NCI-H510A treated with DMSO at 0.1 percent for 48 hours (cell line): ENCODE measurements at places on chromosomes 3 and 15.

DNA sequence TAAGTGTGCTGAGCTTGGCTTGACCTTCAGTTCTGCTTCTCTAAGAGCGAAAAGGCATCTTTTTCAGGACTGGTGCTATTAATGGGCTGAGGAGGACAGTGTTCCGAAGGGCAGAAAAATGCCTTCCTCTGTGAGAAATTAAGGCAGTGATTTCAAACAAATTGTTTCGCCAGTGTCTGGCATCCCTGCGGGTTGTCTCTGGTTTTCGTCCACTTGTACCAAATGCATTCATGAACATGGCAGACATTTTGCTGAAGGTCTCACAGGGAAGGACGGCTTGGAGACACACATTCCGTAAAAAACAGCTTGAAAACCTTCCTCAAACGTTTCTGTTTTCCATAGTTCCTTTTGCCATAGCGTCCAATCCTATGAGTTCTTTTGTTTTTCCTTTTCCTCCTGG lies 57.1 kb downstream of the CEMIP start:
- DNase-seq = no peak

DNA sequence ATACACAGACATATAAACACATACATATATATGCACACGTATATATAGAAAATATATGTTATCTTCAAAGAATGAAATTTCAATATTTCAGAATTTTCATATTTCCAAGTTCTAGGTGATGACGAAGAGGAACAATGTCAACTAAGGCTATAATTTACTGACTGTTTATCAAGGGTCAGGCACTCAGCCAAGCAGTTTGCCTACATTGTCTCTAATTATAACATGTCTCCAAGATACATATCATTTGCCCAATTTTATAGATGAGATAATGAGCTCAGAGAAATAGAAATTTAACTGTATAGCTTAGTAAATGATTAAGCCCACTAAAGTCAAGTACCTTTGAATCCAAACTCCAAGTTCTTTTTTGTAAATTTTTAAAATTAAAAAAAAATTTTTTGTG lies 99.9 kb upstream of the PLSCR4 start:
- DNase-seq = no peak

DNA sequence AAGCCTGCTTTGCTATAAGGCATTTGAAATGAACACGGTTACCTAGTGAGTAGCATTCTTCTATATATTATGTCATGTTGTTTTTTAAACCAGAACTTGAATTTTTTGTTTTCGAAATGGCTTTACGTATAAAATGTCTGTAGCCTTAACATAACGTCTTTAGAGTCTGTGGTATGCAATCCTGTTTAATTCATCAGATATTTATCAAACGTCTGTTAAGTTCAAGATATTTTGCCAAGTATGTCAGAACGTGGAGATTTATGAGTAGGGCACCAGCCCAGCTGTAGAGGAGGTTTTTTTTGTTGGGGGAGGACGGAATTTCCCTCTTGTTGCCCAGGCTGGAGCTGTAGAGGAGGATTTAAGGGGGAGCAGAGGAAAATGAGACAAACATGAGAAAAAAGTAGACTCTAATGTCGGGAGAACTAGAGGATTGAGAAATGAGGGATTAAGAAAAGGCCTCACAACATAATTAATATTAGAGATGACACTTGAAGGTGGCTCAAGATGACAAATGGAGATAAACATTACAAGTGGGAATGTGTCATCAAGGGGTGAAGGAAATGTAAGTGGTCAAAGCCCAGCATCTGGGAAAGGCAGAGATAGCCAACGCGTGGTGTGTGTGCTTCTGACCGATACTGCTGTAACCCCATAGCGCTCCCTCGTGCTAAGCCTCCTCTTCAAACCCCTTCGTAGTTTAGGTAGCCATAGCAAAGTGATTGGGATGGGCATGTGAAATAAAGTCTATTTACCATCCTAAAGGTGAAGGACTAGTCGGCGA lies 154.0 kb upstream of the GOLGA6L4 start:
- no peak for DNase-seq

- DNase-seq = no peak
Observed at GRCh38 chr15:85897207-85897894, 102.6 kb upstream of the KLHL25 start.

- DNase-seq = no peak
Observed at GRCh38 chr3:144942093-144942837, 970.6 kb downstream of the DIPK2A start.

DNA sequence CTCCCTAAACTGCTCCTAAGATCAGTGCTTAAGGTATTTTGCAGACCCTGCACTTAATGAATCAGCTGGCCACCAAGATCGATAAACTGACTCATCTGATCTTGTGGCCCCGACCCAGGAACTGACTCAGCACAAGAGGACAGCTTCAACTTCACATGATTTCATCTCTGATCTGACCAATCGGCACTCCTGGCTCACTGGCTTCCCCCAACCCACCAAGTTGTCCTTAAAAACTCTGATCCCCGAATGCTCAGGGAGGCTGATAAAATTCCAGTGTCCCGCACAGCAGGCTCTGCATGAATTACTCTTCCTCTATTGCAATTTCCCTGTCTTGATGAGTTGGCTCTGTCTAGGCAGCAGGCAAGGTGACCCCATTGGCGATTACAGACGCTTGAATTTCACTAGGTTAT lies 13.5 kb downstream of the HTR3E start:
- no peak for DNase-seq

GRCh38 chr3:156359368-156359767 lies 195.5 kb downstream of the SSR3 start:
- DNase-seq = no peak

DNA sequence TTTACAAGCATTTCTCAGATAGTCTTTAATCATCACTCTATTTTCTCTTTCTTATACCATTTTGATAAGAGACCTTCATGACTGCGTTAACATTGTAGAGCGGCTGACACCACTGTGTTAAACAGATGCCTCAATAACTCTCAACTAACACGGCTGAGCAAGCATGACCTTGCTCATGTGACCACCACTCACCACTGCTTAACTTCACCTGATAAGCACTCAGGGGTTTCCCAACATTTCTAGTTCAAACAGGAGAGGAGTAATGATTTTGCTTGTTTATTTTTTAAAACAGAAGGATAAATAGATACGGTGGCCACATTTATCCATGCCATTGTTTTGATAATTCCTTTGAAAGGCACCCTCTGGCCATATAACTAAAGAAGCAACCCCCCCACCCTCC lies 37.7 kb upstream of the TMEM45A start:
- no peak for DNase-seq

DNA sequence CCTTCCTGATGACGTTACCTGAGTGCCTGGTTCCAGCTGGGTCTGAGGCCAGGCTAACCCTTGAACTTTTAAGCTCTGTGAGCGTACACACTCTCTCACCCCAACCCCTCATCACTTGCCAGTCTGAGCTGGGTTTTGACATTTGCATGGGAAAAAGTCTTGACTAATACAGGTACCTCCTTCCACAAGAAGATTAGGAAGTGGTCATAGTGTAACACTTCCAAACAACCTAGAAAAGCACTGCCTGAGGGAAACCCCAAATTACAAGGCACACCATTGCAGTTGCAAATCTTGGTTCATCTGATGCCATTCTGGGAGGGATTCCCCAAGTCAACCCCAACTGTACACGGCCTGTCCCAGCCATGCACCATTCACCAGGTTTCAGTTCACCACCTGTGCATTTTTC lies 499.8 kb downstream of the FOXP1 start:
- no peak for DNase-seq

DNA sequence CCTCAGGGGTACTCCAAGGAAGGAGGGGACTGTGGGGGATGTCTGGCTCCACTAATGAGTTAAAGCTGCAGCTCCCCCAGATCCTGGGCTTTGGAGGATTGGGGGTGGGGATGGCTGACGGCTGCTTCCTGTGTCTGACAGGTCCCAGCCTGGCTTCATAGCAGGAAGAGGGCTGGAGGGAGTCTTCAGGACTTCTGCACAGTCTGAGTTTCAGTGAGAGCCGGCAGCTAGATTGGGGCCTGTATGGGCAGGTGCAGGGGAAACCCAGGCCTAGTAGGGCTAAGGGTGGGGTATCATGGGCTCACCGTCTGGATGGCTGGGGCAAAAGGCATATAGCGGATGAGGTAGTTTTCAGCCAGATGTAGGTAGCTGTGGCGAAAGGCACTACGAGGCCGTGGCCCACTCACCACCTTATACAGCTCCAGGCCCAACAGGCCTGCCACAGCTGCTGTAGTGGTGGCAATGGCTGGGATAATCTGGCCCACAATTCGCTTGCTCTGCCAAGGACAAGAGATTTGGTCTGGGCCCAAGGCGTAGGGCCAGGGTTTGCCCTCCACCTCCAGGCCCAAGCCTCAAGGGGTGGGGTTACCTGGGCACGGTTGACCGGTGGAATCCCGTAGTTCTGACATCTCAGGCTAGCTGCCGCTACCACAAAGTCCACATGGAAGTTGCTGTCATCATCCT lies 4.5 kb downstream of the INKA1 start:
- no peak for DNase-seq

DNA sequence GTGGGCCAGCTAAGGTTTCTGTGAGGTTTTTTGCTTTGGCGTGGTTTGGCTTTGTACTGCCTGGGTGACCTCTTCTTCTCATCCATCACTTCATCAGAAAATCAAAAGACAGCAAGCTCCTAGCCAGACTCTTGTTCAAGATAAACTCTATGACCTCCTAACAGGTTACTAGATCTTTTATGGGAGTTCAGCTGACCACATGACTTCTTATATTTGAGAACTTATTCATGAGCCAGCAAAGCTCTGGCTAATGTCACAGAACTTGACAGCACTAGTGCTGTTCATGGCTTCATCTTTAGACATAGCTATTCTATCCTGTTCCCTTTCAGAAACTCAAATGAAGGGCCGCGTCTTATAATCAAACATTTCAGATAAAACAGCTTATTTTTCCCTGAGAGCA lies 527.1 kb upstream of the GOLIM4 start:
- no peak for DNase-seq
